Activated naive CD4-positive, alpha-beta T cell (primary cell): ENCODE measurements at places on chromosomes 12 and 14.
A peak's percentile ranks its signal among the peaks of the same experiment; 100 is the strongest.

- no peak for DNase-seq
Observed at GRCh38 chr14:70534904-70535303, at the start of gene ADAM20. Gene ADAM20 (minus strand): TSS chr14:70535004. CDS start chr14:70524757, 10,247 bp downstream.

GRCh38 chr12:1517007-1517406, 77.4 kb downstream of the FBXL14 start:
- DNase-seq, result no peak

GRCh38 chr14:93906341-93907329, 20.5 kb upstream of the FAM181A start:
- DNase-seq, result no peak

DNA sequence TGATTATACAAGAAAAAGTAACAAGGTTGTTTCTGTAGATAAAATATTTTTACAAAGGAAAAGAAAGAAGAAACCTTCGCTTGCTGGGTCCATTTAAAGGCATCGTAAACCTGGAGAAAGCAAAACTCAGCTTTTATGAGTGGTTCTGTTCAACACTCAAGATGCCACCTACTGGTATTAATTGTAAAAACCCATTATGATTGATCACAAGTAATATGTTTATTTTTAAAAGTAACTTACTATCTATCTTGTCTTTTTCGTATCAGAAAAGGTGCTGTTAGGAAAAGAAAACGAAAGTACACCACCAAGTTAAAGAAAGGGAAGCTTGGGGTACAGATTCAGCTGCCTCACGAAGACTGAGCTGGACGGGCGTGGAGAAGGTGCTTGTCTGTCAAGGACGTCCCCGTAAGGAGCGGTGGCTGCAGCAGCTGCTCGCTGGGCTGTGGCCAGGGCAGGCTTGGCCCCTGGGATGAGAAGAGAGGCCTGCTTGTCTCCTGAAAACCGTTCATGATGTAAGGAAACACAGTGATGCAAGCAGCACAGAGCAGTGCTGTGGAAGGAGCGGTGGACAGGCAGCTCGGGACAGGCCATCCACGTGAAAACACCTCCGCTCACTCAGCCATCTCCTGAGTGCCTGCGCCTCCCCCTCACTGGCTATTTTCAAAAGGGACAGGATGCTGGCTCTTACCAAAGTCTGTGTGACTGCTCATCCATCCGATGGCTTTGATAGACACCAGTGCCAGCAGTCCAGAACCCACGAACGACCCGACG, 25.0 kb downstream of the SLC15A4 start:
- no peak for DNase-seq

GRCh38 chr14:101237252-101237616, 324.1 kb upstream of the DIO3 start:
- DNase-seq, result no peak

DNA sequence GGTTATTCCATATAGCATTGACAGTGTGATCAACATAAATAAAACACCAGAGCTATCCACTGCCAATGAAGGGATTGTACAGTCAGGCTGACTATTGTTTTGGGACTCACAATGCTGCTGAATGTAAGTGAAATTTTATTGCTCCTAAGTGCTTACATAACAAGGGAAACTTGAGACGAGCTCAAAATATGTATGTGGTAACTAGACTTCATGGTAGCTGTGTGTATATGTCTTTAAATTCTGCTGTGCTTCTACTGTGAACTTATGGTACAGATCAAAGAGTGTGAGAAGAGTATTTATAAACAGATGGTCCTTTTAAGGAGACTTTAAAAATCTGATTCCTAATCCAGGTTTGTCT, 6.9 kb downstream of the FLRT2 start:
- no peak for DNase-seq

GRCh38 chr14:71346685-71347084, 439.4 kb downstream of the PCNX1 start:
- DNase-seq, result no peak

DNA sequence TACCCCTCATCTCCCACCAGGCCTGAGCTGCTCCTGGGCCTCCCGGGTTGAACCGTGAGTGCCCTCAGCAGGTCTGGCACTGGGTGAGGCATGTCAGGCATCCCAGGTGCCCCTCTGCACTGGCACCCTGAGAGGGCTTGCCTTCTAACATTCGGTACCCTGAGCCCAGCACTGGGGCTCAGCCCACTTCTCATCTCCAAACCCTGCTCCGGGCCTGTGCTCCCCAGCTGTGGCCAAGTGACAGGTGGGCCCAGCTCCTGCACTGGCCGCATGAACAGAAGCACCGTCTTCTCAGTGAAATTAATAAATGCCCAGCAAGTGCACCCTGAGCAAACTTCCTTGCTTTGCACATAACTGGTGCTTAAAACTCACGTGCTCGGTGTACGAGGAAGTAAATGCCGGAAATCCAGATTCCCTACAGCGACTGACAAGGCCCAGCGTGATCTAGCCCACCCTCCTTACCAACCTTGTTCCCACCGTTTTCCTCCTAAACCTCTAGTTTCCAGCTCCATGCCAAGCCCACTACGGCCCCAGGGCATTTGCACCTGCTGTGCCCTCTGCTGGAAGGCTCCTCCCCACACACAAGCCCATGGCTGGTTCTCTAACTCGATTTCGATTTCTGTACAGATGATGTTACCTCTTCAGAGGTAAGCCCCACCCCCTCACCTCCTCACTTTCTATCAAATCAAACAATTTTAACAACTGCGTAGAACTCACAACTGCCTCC, 115.2 kb upstream of the NCOR2 start:
- DNase-seq, result no peak

DNA sequence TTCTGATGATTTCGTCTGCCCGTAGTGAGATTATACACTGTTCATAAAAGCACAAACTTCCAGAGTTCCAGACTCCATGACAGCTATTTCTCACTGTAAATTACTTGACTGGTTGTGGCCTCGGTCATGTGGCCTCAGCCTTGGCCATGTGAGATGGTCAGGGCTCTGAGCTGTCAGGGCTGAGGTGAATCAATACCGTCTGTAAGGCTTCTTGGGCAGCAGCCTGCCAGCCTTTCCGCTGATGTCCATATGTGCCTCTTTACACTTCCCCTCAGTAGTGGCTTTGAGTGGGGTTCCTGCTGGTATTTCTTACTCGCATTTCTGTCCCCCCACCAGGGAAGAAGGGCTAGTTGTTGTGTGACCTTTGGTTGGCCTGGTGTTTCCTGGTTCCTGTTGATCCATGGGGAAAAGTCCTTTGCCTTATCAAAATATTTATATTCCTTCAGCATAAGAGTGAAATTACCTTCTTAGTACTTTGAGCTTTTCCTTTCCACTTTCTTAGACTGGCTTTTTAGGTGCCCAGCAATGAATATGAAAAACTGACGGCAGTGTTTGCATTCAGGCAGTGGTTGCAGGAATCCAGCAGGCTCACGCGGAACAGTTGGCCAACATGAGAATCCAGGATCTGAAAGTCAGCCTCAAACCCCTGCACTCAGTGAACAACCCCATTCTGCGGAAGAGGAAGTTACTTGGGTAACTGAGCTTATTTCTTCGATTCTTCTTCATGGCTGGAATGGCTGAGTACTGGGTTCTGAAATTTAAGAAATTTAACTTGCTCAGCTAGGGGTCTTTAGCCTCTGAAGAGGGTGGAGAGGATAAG, 46.1 kb downstream of the MAPKAPK5 start:
- no peak for DNase-seq

- peak; percentile 8 for DNase-seq
Observed at GRCh38 chr12:57063991-57064685, 14.2 kb upstream of the MYO1A start.

DNA sequence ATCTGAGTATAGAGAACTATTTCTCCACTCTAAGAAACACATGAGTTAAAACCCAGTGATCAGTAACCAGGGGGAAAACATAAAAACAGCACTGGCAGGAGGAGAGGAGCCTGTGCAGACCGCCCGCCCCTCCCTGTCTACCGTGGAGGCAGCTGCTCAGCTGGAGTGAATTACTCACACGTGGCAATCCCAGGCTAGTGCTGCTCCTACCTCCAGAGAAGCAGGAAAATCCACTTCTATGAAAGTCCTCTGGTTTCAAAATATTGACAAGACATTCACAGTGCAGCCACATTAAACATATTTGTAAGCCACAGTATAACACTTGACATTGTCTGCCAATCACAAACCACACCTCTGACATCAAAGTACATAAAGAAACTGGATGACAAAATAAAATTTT, 16.7 kb downstream of the TMEM132D start:
- no peak for DNase-seq

DNA sequence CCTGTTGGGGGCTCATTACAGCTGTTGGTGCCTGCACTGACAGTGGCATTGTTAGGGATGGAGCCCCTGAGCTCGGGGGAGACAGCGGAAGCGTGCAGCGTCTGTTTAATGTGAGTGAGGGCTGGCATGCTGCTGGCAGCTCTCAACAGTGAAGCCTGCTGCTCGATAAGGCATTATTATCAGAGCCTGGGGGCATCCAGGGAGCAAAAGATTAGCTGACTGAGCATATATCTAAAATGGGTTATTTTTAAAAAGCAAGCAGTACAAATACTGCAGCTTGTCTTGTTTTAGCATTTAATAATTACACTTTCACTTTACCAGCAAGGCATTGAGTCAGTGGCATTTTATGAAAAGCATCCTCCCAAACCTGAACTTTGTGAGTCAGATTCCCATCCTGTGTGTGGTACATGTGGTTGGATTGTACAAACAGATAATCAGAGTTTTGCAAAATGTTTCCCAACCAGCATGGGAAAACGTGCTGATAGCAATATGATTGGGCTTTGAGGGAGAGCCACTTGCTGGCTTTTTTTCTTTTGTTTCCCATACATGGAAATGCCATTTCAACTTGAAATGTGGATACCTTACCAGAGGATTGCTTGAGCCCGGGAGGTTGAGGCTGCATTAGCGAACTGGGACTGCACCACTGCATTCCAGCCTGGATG, 150.8 kb downstream of the PRKCH start:
- DNase-seq, result no peak

DNA sequence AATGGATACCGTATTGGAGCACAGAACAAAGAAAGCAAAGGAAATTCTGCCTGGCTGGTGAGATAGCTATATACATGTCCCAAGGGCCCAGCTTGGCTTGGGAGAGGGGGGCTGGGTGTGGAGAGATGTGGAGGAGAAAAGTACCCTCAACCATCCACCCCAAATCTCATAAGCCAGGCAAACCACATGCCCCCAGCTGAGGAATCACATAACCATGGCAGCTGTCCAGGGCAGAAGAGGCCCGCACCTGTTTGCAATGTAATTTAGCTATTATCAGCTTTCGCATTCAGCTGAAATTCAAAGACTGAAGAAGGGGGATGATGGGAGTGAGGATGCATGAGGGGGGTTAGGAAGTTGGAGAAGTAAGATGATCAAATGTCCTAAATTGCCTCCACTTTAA, 196.1 kb downstream of the TBX5 start:
- no peak for DNase-seq

GRCh38 chr12:62331306-62331705, 71.1 kb downstream of the USP15 start:
- no peak for DNase-seq

DNA sequence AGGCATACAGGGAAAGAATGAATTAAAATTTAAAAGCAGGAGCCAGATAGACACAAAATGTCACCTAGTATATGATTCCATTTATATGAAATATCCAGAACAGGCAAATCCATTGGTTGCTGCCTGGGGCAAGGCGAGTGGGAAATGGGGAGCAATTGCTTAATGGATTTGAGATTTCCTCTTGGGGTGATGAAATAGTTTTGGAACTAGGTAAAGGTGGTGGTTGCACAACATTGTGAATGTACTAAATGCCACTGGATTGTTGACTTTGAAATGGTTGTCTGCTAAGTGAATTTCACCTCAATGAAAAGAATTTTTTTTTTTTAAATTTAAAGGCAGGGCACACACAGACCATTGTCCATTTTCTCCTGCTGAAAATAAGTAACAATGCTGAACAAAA, 61.9 kb downstream of the ABCC9 start:
- DNase-seq, result no peak

DNA sequence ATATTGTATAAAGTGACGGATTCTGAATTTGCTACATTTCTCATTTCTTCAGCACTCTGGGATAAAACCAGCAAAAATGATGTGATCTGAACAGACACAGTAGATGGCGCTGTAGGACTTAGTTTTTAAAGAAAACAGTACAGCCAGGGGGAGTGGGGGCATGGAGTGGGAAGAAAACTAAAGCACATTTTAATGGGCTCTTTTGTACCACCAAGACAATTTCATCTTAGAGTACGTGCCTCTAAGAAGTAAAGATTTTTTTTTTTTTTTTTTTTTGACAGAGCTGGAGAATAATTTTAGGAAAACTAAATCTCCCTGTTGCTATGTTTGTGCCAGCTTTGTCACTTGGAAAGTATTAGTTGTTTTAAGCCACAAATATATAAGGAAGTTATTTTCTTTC, 124.4 kb downstream of the RAD51B start:
- no peak for DNase-seq

DNA sequence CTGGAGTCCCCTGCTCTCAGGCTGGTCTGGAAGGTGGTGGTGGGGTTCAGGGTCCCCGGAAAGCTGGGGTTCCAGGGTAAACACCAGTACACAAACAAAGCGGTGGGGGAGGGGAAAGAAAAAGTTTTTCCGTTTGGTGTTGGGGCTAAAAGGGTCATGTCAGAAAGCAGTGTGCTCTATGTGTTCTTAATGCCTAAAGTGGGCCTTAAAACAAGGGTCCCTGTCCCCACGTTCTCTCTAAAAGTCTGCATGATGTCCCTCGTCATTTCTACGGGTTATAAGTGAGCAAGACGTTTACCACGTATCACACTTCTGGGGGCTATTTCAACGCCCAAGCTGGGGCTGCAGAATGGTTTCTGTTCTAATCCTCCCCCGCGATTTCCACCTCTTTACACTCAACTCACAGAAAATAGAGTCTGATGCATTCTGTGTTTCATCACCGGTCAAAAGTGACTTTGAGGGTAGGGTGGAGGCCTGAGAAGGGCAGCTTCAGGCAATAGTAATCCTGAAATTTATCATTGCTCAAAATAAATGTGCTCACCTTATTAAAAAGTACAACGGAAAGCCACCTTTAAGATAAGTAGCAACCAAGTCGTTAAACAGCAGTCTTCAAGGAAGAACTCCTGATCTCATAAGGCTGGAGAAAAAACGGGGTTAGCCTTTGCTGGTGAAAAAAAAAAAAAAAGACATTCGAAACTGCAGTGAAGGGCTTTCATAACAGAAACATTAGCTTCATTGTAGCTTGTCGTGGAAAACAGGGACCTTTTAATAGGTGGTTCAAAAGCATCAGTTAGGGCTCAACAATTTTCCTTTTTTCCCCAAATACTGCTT, 63.9 kb upstream of the PTGR2 start:
- no peak for DNase-seq

GRCh38 chr12:121974026-121974985, 47.4 kb upstream of the BCL7A start:
- DNase-seq, result no peak

GRCh38 chr12:42798811-42799438, 209.4 kb upstream of the PRICKLE1 start:
- no peak for DNase-seq
